ENCODE measurements at places on chromosomes 7 and 10.

GRCh38 chr7:14228341-14228740 lies 238.9 kb upstream of the ETV1 start:
- no peak for DNase-seq

GRCh38 chr7:23264916-23265458 lies 18.4 kb downstream of the GPNMB start:
- DNase-seq: no peak

DNA sequence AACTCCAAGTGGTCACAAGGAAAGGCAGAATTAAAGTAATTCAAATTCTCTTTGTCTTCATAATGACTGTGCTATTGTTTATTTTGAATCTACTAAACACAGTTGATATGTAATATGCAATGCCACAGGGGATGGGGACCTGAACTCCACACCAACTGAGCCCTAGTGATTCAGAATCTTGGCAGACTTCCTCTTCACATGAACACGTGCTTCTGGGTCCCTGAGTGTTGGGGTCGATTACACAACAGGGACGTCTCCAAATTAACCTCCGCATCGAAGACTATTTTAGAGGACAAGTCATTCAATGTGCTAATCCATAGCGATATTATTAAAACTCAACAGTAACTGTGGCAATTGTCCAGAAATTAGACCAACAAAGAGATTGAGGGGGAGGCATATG lies 95.3 kb upstream of the CARD11 start:
- DNase-seq: no peak

DNA sequence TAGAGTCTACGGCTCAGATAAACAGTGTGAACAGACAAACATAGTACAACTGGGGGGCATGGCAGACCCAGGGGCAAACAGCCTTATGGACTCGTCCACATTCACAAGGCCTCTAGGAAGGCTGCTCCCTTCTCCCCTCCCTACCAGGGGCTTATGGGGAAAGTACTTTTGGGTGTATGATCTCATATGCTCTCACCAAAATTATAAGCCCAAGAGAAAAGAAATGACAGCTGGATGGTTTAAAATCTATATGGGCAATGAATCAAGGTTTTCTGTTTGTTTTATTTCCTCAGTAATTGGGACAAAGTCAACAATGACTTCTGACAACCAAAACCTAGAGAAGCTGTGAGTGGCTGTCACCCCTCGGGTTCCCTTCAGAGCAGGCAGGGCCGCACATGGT lies 144.4 kb downstream of the PKD1L1 start:
- DNase-seq: no peak

GRCh38 chr10:17780727-17781126 lies 28.4 kb upstream of the MRC1 start:
- no peak for DNase-seq

GRCh38 chr7:16086743-16087142 lies 334.6 kb downstream of the CRPPA start:
- DNase-seq: no peak

DNA sequence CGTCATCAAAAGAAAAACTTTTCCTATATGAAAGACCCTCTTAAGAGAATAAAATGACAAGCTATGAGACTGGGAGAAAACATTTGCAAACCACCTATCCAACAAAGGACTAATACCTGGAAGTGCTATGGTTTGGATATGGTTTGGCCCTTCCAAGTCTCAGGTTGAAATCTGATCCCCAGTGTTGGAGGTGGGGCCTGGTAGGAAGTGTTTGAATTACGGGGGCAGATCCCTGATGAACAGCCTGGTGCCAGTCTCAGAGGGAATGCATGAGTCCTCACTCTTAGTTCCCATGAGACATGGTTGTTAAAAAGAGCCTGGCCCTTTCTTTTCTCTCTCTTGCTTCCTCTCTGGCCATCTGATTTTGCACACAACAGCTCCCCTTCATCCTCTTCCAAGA lies 6.3 kb downstream of the ALDH18A1 start:
- DNase-seq: no peak

DNA sequence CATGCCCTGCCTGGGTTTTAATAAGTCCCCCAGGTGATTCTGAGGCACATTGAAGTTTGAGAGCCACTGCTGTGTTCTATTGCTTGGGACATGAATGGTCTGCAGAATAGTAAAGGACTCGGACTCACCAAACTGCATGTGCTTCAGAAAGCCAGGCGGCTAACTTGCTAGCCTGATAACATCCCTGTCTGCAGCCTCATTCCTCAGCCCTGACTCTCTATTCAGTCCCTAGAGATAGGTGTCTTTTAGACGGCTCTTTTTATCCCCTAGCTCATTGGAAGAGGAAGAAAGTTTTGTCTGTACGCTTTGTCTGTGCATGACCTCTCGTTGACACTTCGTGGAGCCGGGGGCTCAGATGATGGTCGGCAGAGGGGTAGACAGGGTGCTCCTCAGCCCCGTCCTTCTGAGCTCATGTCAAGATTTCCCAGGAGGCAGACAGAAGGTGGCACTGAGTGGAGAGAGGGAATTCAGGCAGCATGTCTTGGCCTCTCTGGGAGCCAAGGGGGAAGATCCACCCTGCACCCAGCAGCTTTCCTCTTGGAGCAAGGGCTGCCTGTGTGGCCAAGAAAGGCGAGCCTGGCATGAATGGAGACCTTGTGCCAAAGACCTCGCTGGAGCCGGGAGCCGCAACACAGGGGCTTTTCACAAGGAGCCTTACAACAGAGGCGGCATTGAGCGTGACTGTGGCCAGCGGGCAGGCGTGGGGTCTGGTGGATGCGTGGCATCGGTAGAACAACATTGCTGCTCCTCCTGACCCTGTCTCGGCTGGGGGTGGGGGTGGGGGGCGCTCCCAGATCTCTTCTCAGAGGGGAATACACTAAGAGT lies 51.1 kb upstream of the PODXL start:
- no peak for DNase-seq

- DNase-seq: no peak
Measured at GRCh38 chr7:116630357-116630756, 41.6 kb upstream of the MET start.

- peak; percentile 37 for DNase-seq
Measured at GRCh38 chr10:75111907-75112679, 637 bp downstream of the SAMD8 start.

DNA sequence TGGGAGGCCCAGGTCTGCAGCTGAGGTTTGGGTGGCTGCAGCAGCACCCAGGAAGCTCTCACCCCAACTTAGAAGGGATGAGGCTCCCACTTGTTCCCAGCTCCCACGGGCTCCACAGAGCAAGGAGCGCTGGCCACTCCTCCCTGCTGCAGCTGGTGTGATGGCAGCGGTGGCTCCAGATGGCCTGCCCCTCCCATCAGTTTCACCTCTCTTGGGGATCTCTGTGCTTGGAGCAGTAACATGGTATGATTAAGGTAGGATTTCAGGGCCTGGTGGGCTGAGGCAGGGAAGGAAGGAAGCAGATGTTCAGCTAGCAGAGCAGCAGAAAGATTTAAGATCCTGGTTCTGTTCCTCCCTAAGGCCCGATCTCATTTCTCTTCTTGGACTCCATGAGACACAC lies 66.8 kb upstream of the KIF5B start:
- DNase-seq: no peak

GRCh38 chr7:68862261-68862660 lies 736.0 kb upstream of the AUTS2 start:
- no peak for DNase-seq

GRCh38 chr10:33808475-33808874 lies 474.0 kb upstream of the NRP1 start:
- DNase-seq: no peak
